KBM-7 (cell line): ENCODE measurements at places on chromosomes 12 and 14.

DNA sequence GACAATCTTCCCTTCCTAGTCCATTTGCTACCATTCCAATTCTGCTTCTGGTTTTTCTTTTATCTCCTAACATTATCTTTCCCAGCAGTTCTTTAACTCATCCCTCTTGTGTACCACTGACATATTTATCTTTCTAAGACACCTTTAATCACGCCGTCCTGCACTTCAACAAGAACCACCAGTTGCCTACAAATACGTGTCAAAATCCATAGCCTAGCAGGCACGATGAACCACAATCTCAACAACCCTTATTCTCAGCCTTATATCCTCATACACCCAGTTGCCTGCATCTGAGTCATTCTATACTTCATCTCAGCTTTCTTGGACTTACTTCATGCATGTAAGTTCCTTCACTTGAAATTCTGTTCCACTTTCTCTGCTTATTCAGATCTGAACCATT, 16.4 kb upstream of the ST8SIA1 start:
- DNase-seq: no peak

DNA sequence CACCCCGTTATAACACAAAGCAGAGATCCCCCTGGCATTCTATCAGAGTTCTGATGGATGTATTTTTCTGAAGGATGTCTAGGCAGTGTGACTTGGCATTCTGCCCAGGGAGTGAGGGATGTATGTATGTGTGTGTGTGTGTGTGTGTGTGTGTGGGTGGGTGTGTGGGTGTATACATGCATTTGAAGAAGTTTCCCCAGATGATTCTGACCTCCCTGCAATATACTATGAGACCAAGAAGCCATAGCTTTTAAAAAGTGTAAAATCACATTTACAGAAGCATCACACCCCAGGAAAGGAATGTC, 59.7 kb upstream of the NAP1L1 start:
- DNase-seq: peak; percentile 83

- no peak for DNase-seq
Observed at GRCh38 chr14:94483729-94484275, 7.8 kb upstream of the SERPINA9 start.

DNA sequence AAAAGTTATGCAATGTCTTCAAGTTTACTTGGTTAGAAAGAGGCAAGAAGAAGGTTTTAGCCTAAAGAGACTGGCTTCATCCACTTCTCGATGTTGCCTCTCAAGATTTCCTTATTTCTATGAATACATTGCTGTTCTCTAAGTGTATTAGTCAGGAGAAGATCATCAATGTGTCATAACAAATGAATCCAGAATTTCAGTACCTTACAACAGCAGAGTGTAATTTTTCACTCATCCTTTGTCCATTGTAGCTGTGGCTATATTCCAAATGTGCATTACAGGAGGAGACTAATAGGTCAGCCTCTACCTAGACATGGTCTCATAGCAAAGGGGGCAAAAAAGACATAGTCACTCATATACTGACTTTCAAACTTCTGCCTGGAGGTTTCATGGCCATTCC, 579.1 kb downstream of the PRKD1 start:
- DNase-seq: no peak

DNA sequence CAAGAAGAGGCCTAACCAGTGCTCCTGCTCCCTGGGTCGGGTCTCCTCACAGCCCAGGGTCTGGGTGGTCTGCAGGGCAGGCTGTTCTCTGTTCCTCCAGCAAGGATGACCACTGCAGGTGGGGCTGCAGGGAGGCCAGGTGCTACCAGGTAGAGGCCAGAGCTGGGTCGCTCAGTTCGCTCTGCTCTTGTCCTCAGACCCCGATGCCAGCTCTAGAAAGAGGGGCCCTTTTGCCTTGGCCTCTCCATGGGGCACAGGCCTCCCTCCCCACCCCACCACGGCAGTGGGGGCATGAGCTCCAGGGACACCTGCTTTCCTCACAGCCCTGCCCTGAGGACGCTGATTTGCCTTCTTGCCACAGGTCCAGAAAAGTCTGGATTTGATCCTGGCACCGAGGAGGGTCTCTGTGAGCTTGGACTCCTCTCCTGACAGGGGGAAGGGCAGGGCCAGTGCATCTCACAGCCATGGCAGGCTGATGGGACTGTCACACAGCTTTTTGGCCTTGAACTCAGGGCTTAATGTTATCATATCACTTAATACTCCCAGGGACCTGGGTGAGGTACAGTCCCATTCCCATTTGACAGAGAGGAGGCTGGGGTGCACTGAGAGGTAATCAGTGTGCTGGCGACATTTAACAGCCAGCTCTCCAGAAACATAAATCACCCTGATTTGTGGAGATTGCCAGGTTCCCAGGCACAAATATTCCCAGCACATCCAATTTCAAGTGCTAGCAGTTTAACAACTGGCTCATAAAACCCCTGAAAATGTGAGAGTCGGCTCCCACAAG, 273.0 kb upstream of the SFSWAP start:
- no peak for DNase-seq

DNA sequence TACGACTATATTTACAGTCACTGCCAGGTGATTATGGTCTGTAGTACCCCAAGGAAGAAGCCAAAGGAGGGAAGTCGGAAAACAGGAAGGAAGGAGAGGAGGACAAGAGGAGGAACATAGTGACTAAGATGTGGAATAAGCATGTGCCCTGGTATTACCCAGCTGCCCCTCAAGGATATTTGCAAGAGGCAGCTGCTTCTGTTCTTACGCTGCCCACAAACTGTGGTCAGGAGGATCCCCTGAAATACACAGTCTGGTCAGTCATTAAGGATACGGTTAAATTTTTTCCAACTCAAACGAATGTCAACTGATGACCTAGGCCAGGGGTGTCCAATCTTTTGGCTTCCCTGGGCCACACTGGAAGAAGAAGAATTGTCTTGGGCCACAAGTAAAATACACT, 126.5 kb downstream of the CMAS start:
- no peak for DNase-seq

DNA sequence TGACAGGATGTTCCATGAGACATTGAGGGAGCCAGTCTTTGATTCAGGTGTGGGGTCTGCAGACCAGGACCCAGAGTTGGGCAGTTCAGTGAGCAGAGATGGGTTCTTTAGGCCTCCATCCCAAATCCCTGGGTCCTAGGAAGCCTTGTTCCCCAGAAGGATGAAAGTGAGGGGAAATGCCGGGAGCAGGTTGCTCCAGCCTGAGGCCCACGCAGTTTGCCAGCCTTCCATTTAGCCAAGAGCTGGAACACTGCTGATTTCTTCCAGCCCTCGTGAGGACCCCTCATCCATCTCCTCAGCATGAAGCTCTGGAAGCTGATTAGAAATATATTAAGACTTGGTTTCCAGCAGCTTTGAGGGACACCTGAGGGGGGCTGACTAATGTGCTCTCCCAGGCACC, 12.1 kb downstream of the C14orf132 start:
- DNase-seq: no peak

DNA sequence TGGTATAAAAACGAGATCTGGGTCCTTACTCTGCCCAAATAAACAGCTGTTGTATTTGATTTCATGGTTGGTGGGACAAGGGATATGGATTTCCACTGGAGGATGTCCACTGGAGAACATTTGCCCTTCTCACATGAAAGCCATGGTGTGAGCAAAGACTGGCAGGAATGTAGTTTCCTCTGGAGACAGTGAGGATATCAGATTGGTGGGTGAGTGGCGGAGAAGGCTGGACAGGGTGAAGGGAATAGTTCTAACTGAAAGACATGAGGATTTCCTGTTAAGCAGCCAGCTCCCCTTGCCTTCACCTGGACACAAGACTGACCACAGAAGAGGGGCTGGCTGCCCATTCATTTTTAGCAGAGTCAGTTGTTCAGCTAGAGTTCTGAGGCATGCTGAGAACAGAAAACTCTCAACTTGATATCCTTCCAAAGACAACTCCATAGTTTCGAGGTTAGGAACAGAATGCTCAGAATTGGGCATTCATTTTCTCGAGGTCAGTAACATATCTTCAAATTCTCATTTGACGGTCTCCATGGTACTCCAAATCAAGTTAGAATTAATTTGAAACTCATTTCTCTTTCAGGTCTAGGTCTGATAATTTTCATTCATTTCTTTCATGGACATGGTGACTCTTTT, 365.7 kb downstream of the LRIG3 start:
- no peak for DNase-seq

DNA sequence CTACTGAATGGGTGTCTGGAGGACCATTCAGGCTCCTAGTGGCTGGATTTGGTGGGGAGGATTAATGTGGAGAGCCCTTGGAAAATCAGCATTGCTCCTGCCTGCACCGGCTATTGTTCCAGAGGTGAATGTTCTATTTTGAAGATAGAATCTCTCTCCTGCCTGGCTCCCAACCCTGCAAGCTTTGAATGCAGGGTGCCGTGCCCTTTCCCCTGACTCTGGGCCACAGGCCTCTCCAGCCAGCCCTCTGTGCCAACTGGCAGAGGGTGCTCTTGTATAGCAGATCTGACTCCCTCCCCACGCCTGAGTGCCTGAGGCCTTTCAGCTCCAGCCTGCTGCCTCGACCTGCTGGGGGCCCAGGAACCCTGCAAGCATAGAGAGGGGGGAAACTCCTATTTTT, 106.8 kb downstream of the TMEM260 start:
- no peak for DNase-seq

DNA sequence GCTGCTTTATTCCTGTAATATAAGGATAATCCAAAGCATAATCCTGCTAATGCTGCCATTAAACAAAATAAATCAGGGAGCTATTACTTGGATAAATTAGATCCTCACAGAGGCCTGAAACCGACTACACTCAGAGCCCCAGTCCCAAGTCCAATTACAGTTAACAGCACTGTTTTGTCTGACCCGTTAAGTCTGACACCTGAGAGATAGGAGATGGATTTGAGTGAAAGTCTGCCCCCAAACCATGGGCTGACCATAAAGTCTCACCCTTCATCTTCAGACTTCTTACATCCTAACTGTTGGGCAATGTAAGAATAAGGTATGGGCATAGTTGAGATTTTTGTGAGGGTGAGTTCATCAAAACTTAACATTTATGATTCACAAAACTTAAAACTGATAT, 181.7 kb downstream of the PLCZ1 start:
- DNase-seq: no peak

- no peak for DNase-seq
Observed at GRCh38 chr12:51378749-51379148, 12.5 kb downstream of the GALNT6 start.

GRCh38 chr12:6226679-6227051, 26.5 kb downstream of the CD9 start:
- no peak for DNase-seq

DNA sequence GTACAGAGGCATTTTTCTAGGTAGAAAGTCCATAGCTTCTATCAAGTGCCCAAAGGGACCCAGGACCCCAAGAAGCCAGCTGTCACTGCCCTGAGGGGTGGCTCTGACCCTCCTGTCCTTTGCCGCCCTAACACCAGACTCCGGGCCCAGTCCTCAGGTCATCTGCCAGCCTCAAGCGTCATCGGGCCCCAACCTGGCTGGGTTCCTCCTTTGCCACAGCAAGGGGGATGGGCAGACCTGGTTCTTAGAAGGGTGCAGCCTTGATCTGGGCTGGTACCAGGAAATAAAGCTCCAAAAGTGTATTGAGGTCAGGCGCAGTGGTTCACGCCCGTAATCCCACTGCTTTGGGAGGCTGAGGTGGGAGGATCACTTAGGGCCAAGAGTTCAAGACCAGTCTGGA, 27.1 kb upstream of the FAM222A start:
- no peak for DNase-seq

GRCh38 chr12:57046947-57047890, 2.7 kb downstream of the MYO1A start:
- DNase-seq: no peak

- DNase-seq: no peak
Observed at GRCh38 chr12:38872561-38872960, 32.8 kb downstream of the CPNE8 start.

- no peak for DNase-seq
Observed at GRCh38 chr14:94971750-94972149, 185.6 kb downstream of the DICER1 start.

GRCh38 chr12:89838833-89839232, 130.2 kb upstream of the ATP2B1 start:
- no peak for DNase-seq

DNA sequence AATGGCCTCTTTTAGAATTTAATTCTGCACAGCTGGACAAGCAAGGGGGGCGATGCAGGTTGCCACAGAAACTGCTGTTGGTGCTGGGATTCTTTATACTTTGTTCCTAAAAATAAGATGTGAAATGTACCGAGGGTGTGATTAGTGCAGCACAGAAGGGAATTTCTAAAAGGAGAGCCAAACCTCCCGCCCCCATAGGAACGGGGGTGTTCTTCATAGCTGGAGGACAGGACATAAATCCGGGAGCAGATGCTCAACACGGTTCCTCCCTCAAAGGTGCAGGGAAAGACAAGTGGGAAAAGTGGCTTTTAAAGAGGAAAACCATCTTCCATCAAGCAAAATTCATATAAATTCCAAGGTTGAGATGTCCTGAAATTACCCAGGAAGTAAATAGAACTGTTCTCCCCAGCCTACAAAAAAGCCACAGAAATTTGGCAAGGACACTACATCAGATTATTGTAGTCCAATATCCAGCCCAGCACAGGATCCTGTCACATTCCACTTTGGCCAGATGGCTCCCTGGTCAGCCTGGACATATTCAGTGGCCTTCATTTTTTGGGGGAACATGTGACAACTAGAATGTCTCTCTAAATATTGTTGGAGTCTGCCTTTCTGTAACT, 51.4 kb upstream of the TMX1 start:
- DNase-seq: no peak

DNA sequence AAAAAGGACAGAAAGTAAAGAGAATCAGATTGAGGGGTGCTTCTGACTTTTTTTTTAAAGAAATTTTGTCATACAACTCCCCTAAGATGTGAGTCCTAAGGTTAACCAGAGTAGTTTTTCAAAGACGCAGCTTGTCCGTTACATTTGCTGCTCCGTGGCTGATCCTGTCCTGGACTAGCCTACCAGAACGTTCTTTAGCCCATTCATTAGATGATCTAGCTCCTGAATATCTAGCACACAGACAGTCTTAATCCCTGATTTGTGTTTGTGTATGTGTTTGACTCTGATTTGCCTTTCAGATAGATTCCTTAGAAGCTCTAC, 60.3 kb downstream of the SAMD4A start:
- DNase-seq: no peak

- no peak for DNase-seq
Observed at GRCh38 chr14:68562911-68563250, 230.0 kb downstream of the ZFP36L1 start.

- DNase-seq: no peak
Observed at GRCh38 chr12:80794551-80794950, 77.8 kb downstream of the MYF5 start.

DNA sequence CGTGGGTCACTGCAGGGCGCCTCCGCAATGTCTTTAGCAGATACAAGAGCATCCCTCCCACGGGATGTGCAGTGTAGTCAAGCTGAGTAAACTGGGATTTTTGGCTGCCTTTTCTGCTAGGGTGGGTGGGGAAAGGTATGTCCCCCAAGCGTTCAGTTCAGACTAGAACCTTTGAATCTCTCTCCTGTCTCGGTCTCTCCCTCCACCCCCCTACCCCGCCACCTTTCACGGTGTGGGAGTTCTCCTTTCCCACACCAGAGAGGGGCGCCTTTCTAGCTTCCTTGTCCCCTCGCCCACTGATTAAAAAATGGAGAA, 525 bp upstream of the FAR2 start:
- DNase-seq: no peak
